Stomach (tissue), 19 donors: ENCODE measurements at places on chromosomes 3 and 15. TPM values are rescaled to one million over a fixed set of nuclear protein-coding genes. Genes with fewer than 3 reads are reported as not detected.
A peak's percentile ranks its signal among the peaks of the same experiment; 100 is the strongest.

DNA sequence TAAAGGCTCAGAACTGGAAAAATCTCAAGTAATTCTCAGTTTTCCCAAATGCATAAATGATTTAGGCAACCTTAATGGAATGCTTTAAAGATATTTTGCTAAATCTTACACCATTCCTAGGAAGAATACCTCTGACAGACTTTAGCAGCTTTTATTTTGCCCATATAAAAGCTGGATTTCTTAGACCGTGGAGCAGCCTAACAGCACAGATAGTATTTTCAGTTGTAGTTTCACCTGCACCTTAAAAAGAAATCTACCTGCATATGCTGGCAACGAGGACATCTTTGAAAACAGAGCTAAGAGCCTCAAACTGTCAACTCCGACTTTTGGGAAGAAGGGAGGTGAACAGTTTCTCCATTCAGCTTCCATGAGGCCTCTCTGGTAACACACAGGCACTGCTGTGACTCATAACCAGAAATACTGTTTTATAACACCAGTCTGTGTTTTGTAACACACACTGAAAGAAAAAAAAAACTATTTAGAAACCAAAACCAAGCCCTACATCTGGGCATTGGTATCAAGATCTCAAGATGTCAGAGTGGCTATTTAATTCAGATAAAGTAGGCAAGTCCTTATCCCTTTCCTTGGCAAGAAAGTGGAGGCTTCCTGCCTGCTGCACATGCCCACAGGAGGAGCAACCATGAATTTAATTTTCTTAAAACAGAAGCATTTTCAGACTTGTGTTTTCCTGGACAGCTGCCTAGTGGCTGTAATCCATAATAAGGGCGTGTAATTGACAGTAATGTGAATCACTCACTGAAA, 181.5 kb upstream of the ICE2 start:
- peak; percentile 61 for DNase-seq

DNA sequence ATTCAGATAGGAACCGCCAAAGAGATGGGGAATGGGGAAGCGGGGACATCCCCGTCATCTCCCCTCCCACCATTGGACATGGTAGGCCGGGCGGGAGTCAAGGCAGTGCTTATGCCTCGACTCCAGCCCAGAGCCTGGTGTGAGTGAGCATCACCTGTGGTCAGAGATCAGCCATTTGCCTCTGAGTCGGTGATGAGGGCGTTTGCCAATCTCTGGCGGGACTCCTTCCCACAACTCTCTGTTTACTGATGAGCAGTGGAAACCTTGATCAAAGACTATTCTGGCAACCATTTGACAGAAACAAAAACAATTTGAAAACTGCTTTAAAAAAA, 63.9 kb upstream of the HES1 start:
- no peak for DNase-seq

DNA sequence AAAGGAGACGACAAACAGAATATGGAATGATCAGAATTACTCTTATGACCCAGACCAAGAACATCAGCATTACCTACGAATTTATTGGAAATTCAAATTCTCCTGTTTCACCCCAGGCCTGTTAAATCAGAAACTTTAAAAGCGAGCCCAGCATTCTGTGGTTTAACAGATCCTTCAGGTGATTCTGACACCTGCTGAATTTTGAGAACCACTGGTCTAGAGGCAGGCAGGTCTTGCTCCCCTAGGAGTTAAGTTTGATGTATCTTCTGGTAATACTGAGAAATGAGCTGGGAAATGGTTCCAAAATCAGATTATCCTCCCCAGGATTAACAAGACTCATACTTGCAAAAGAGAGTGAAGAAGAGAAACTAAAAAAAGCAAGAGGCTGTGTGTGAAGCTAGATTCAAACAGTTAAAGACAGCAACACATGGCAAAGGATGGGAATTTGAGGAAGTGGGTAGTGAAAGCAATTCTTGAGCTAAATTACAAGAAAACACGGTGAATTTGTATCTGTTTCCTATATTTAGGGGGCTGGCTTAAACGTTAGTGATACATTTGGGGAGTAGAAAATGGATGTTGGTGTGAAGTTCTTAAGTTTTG, 66.0 kb downstream of the FLNB start:
- no peak for DNase-seq

- DNase-seq = no peak
Measured at GRCh38 chr3:38617137-38617536, 32.4 kb downstream of the SCN5A start.

SLC27A2 gene
- total RNA-seq = 53.6 TPM

KBTBD13 gene
- 0.18 TPM for total RNA-seq

- no peak for DNase-seq
Measured at GRCh38 chr3:4807381-4808280, 171.6 kb upstream of the BHLHE40 start.

- no peak for DNase-seq
Measured at GRCh38 chr3:24043168-24043567, 98.1 kb downstream of the NR1D2 start.

ATP8B4 gene
- 3.5 TPM for total RNA-seq

ARHGEF26 gene
- 20.4 TPM for total RNA-seq

ROPN1 gene
- not detected for total RNA-seq

DNA sequence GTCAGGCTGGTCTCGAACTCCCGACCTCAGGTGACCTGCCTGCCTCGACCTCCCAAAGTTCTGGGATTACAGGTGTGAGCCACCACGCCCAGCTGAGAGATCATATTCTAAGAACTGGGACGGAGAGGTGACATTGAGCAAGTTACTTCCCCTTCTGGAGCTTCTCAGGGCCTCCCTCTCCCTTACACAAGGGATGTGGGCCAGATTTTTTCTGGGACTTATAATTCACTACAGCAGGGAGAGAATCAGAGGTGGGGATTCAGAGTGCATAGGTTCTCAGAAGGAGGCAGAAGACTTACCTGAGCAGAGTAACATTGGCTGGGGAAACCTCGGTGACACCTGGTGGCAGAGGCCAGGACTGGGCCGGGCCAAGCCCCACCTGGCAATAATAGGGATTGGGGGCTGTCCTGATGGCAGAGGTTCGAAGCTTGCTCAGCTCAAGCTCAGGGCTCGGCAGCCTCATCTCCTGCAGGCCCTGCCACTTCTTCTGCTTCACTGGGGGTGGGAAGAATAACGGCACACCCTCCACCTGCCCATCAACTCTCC, 6.8 kb downstream of the LTK start:
- no peak for DNase-seq
